Ureter (tissue), 1 donor: ENCODE measurements at places on chromosomes 5 and 9. TPM values are rescaled to one million over a fixed set of nuclear protein-coding genes. Genes with fewer than 3 reads are reported as not detected.

GRCh38 chr5:107090506-107090905 lies 580.2 kb downstream of the EFNA5 start:
- no peak for DNase-seq

GRCh38 chr5:19554524-19554923 lies 433.5 kb downstream of the CDH18 start:
- DNase-seq: no peak

Gene GALT
- total RNA-seq: 52.7 TPM

DNA sequence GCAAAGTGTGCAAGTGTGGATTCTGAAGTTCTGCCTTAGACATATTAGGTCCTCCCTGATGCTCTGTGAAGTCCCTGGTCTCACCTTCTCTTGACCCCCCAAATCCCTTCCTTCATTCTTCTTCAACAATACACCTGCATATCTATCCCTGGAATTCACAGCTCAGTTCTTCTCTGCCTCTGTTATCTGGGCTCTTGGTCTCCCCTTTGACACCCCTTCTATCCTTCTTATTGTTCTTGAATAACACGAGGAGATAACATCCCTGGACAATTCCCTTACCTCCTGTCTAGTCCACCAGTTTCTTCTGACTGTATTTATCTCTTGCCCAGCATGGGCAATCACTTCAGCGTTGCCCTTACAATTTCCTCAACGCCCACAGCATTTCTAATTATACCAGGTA lies 104.8 kb upstream of the ATG10 start:
- DNase-seq: no peak

Gene SLC34A3
- total RNA-seq: not detected

Gene NOXA1
- 12.5 TPM for total RNA-seq

- no peak for DNase-seq
These were observed 1.0 kb downstream of the ELAVL2 start for GRCh38 chr9:23824830-23825591.

Gene C7
- 209 TPM for total RNA-seq

Gene ARID3C
- total RNA-seq: not detected

- DNase-seq: no peak
These were observed 18.6 kb downstream of the CTNNAL1 start for GRCh38 chr9:108994695-108995094.

DNA sequence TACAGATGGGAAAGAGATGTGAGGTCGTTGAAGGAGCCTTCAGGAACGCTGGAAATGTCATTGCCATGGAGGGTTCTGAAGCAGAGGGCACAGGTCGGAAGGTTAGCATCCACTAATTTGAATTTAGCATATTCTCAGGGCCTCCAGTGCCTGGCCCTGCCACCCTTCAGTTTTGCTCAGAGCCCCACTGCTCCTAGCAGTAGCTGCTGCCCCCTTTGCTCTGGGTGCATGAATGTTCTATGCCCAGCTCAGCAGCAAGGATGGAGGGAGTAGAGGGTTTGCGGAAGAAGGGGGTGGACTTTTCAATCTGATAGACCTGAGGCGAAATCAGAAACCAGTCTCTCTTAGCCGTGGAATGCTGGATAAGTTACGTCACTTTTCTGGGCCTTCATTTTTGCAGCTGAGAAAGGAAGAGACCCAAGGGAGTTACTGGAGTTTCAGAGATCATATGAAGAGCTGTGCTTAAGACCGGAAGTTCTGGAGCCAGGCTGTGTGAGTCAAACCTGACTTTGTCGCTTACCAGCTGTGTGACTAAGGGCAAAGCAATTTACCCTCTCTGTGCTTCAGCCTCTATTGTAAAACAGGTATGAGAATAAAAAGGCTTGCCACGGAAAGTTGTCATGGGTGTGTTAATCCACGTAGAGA lies 133.2 kb upstream of the PANK3 start:
- DNase-seq: peak; percentile 37

Gene PCDHB4
- 2.2 TPM for total RNA-seq

- DNase-seq: no peak
These were observed 32.0 kb downstream of the STARD4 start for GRCh38 chr5:111480346-111480745.

GRCh38 chr9:14301006-14301405 lies 12.9 kb downstream of the NFIB start:
- DNase-seq: no peak

- no peak for DNase-seq
These were observed 48.8 kb downstream of the MVB12B start for GRCh38 chr9:126375386-126375785.

- DNase-seq: no peak
These were observed 66.9 kb downstream of the SPATA31C2 start for GRCh38 chr9:88071331-88071730.

GRCh38 chr9:132878695-132879456 lies at the start of gene SPACA9:
Gene SPACA9, plus strand, starts transcription at chr9:132878898. Its CDS starts 5,050 bp downstream, at chr9:132883948.
- peak; percentile 63 for DNase-seq

- no peak for DNase-seq
These were observed 32.2 kb upstream of the CDH18 start for GRCh38 chr5:20020247-20020646.

Gene NR5A1
- total RNA-seq: not detected

- no peak for DNase-seq
These were observed 339.7 kb upstream of the CLINT1 start for GRCh38 chr5:158198636-158199035.

DNA sequence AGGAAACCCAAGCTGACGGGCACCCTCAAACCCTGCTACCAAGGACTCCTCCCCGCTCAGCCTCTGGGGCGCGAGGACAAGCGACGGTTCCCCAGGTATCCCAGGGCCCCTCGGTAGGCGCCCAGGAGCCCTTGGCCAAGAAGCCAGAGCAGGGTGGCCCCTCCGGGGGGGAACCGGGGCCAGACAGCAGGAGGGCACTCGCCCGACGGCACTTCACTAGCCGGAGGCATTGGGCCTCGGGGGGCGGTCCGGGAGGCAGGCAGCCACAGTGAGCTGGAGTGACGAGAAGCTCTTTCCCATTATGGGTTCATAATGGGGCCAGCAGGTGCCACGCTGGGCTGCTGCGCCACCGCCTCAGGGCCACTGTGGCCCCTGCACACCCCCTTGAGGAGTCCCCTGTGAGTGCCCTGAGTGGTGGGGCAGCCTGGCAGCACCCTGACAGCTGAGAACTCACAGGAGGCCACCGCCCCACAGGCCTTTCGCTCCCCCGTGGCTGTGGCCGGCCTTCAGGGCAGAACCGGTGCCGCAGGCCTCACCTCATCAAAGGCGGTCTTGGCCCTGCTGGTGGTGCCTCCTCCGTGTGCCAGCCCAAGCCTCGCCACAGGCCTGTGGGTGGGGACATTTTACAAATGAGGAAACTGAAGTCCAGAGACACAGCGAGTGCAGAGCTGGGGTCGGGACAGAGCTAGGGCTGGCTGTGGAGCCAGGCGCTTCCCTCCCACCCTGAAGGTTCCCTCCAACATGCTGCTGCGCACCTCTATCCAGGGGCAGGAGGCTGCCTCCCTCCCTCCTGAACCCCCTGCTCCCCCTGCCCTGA lies 68.7 kb downstream of the PSMB7 start:
- no peak for DNase-seq

DNA sequence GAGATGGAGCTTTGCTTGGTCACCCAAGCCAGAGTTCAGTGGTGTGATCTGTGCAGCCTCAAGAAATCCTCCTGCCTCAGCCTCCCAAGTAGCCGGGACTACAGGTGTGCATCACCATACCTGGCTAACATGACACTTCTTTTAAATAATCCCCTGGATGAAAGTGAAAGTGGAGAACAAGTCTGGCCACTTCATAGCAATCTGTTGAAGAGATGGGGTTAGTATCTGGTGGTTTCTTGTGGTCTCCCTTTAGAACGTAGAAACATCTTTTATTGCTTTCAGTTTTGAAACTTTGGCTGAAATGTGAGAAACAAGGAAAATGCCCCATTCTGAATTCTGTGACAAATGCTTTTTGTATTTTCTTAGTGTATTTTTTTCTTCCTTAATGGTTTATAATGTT lies 452.5 kb upstream of the RIOK2 start:
- no peak for DNase-seq

Gene TSTD2
- 36.1 TPM for total RNA-seq

Gene SGCD
- 2.8 TPM for total RNA-seq

- DNase-seq: no peak
These were observed 2.4 kb downstream of the BICD2 start for GRCh38 chr9:92762196-92762595.

DNA sequence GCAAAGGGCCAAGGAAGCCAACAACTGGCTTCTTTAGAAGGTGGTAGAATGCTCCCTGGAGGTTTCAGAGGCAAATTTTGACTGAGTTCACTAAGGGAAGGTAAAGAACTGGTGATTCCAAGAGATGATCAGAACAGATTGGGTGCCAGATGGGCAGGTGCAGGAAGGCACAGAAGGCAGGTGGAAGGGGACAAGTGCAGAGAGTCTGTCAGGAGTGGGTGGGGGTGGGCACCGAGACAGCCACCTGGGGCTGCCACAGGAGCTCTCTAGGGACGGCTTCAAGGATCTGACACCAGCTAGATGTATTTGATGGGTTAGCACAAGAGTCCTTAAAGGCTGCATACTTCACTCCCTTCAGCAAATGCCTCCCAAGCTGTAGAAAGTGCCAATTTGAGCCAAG lies 207.3 kb downstream of the PTTG1 start:
- DNase-seq: no peak

DNA sequence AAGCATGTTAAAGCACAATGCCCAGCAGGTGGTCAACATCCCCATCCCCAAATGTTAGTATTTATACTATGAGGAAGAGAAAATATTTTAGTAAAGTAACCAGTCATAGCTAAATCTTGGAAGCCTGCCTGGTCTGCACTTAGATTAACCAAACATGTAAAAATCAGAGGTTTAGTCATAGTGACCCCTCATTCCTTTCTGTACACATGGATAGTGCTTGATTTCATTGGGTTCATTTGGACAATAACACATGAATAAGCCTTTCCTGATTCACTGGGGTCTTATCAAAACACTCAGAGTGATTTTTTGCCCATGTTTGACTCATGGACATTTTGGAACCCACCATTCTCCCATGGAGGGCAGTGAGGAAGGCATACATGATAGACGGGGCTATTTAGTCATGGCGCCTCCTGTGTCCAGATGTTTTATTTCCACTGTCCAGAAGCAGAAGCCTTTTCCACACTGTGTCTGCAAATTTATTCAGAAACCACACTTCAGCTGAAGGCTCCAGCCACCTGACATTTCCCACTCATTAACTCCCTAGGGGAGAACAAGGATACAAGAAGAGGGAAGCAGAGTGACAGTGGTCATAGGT lies 32.5 kb downstream of the OR1J1 start:
- DNase-seq: no peak

DNA sequence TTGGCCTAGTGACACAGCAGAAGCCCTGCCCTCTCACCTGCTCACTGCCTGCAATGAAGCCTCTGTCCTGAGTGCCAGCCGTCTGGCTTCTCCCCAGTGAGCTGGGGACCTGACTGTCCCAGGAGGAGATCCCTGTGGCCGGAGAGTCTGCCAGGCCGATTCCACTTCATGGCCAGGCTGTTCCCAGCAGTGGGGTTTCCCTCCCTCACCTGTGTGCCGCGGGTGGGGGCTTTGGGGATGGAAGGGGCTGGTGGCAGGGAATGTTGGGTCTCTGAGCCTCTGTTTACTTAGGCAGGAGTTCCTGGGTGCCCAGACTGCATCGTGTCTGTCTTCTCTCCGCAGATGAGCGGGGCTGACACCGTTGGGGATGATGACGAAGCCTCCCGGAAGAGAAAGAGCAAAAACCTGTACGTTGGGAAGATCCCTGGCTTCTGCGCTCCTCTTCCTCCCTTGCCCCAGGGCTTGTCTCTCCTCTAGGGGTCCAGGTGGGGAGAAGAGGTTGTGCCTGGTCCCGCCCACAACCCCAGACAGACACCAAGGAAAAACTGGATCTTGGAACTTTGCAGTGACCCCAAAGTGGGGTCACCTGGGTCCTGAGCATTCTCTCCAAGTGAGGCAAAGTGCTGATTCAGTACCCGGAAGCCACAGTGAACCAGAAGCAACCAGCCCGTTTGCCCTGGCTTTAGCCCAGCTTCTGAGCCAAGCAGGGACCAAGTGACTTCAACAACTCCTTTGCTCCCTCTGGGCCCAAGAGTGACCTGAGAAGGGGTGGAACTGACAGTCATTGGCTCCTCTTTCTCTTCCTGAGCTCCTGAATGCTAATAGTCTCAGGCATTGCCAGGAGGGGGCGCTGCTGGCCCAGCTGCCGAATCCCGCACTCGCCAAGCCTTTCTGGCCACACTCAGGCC lies 127.7 kb downstream of the RGS3 start:
- DNase-seq: peak; percentile 81

Gene ELAVL2
- 0.29 TPM for total RNA-seq

Gene FTMT
- not detected for total RNA-seq

DNA sequence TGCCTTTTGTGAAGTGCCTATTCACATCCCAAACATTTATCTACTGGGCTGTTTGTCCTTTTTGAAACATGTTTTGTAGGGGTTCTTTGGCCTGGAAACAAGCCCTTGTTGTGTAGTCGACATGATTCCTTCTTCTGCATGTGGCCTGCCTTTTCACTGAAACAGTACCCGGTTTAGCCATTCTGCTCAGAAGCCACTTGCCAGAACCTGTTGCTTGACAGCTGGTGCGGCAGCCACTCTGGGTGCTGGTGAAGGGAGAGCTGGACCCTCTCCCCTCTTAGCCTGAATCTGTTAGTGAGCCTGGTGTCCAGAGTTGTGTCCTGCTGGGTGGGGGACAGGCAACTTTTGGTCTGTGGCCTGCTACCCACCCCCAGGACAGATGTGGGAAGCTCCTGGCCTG lies 128.8 kb upstream of the CACNA1B start:
- no peak for DNase-seq

DNA sequence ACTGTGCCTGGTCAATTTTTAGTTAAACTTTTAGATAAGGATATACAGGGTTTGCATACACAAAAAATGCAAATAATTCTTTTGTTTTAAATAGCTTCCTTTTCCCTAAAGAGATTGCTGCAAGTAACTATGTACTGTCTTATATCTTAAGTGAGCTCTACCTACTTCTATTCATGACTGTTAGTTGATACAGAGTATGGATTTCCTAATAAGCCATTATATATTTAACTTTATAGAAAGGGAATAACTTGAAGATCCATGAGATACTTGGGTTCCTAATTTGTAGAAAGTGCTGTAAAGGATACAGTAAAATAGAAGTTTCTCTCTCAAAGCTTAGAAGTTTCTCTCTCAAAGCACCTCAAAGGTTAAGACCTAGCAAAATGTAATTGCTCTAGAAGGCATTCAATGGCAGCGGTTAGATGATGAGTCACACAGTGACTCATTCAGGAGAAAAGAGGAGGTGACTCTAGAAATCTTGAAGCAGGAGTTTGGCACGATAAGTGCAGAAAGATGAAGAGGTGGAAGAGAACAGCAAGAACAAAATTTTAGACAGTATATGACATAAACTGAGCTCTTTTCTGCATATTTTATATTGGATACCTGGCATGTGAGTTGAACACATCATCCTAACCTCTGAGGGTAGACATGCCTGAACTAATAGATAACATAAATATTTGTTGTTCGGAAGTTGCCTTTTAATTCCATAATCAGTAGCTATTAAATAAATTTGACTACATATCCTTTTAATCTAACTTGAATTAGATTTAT lies 5.5 kb upstream of the DNAJC21 start:
- no peak for DNase-seq

DNA sequence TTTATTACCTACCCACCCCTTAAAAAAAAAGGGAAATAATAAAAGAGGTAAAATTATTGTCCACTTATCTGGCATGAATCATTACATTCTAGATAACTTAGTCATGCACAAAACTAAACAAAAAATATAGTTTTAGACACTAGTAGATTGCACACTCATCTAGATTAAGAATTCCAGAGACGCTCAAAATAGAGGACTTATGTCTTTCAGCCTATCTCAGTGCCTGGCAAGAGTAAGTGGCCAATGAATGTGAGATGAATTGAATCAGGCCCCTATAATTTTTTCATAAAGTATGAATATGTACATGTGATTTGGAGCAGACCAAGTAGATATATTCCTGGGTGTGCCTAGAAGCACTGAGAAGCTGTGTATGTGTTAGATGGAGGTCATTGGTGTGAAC lies 2.0 kb upstream of the RXFP3 start:
- no peak for DNase-seq
